Retinal pigment epithelial cell (primary cell): ENCODE measurements at places on chromosomes 6 and 20.
A peak's percentile ranks its signal among the peaks of the same experiment; 100 is the strongest.

GRCh38 chr6:6411115-6411514 lies 90.7 kb upstream of the F13A1 start:
- DNase-seq: no peak

- DNase-seq: peak; percentile 21
Measured at GRCh38 chr6:97630604-97631003, 347.6 kb upstream of the MMS22L start.

- DNase-seq: no peak
Measured at GRCh38 chr20:43046966-43047365, 142.7 kb downstream of the PTPRT start.

GRCh38 chr20:48583171-48583570 lies 244.6 kb downstream of the PREX1 start:
- no peak for DNase-seq

GRCh38 chr6:22411376-22412105 lies 114.7 kb upstream of the PRL start:
- no peak for DNase-seq

DNA sequence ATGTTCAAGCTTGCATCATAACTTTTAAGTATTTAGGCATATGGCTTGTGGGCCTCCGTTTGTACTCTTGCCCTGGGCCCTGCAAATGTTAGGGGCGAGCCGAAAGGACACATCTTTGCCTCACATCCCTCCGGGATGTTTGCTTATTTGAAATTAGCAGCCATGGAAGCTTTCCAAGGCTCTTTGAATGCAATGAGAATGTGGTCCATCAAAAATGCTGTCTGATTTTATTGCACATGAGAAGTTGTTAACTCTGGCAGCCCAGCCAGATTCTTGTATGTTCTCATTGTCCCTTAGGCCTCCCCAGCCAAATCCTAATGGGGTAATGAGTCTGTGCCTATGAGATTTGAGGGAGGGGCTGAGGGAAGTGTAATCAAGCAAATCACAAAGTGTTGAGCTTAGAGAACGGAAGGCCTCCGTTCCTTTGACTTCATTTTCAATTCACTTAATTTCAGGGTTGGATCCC lies 261.2 kb upstream of the MARCKS start:
- DNase-seq: no peak

GRCh38 chr6:35833536-35833935 lies 28.4 kb downstream of the LHFPL5 start:
- no peak for DNase-seq

DNA sequence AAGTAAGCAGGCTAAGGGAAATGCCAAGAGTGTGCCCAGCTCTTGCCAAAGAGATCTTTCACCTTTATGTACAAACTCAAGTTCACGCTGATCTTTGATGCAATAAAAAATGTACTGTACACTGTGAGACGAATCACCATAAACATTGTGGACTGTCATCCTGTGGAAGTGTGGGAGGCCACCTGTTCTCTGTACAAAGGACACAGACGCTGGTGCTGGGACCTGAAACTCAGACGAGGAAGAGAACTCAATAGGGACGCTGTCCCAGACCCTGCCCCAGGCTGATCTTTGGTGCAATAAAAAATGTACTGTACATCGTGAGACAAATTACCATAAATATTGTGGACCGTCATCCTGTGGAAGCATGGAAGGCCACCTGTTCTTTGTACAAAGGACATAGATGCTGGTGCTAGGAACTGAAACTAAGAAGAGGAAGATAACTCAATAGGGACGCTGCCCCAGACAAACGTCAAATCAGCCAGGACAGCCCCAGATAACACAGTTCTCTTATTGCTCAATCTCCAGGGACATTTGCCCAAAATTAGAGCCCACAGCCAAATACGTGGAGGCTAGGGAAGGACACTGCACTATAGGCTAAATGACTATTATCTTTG lies 312.7 kb upstream of the SGK1 start:
- DNase-seq: no peak

DNA sequence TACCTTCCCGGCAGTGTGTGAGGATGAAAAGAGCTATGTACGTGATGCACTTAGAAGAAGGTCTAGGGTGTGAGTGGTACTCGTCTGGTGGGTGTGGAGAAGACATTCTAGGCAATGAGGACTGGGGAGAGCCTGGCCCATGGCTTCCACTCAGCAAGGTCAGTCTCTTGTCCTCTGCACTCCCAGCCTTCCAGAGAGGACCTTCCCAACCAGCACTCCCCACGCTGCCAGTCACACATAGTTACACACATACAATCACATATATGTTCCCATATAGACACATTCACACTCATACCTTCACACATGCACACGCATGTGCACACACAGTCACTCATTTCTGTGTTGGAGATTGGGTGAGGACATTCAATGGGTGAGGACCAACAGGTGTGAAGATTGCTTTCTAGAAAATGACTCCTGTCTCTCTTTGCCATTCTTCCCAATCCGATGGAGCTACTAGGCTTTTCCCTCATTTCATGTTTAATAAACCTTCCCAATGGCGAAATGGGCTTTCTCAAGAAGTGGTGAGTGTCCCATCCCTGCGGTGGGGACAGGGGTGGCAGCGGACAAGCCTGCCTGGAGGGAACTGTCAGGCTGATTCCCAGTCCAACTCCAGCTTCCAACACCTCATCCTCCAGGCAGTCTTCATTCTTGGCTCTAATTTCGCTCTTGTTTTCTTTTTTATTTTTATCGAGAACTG lies 30.4 kb downstream of the SRSF3 start:
- DNase-seq: no peak

- DNase-seq: no peak
Measured at GRCh38 chr20:46681032-46681854, 8.0 kb downstream of the TP53RK start.

- DNase-seq: no peak
Measured at GRCh38 chr6:166683477-166683876, 56.4 kb upstream of the RPS6KA2 start.

DNA sequence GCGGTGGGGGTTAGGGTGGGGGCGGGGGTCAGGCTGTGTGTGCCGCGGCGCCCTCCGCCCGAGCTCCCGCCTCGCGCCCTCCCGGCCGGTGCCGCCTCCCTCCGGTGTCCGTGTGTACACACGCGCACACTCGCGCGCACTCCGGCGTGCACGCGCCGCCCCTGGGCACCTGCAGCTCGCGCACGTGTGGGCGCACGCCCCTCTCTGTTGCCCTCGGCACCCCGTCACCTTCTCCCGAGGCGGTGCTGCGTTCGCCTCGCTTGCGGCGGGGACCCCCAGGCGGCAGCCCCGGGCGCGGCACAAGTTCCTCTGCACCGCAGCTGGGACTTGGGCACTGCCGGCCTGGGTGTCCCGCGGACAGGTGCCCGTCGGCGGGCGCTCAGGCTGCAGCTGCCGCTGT lies 525 bp downstream of the MACROD2 start:
- no peak for DNase-seq

DNA sequence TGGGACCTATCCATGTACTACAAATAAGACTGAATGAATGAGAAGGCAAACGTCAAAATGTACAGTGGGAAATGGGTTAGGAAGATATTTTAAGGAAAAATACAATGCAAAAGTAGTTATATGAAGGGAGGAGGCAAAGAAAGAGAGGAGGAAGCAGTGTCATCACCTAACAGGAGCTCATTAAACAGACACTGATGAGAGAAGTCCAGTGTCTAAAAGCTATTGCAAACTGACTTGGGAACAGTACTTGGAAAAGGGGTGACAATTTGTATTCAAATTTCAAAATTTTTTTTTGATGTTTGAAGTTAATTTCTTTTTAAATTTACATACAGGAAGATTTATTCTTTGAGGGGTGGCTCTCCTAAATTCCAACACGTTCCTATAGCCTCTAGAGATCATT lies 143.5 kb upstream of the NOX3 start:
- no peak for DNase-seq

DNA sequence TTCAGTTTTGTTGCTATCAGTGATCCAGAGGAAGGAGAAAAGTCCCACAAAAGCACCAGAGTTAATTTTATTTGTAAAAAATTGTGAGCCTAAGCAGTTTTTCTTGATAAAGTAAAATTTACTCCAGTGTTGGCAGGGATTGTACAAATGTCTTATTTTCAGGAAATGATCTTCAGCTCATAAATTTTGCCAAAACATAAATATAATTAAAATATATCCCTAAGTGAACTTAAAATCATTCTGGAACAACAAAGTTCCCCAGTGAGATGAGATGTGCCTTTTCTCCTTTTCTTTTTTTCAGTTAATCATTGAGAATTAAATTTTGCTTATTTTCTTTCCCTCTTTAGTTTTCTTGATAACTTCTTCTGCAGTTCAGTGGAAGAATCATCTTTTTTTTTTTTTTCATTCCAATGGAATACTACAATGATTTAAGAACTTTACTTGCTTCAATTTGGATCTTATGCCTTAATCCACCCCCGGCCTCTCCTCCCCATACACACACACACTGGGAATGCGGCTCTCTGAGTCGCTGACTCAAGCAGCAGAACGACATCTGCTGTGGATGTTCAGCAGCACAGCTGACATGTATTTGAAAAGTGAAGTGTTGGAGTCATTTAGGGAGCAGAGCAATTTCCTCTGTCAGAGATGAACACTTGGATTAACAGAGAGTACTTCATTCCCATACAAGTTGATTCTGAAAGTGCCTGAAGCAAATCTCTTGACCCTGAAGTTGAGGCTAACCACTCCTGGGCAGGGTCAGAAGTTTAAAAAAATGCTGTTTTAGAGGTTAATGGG lies 27.7 kb upstream of the LAMA4 start:
- no peak for DNase-seq

DNA sequence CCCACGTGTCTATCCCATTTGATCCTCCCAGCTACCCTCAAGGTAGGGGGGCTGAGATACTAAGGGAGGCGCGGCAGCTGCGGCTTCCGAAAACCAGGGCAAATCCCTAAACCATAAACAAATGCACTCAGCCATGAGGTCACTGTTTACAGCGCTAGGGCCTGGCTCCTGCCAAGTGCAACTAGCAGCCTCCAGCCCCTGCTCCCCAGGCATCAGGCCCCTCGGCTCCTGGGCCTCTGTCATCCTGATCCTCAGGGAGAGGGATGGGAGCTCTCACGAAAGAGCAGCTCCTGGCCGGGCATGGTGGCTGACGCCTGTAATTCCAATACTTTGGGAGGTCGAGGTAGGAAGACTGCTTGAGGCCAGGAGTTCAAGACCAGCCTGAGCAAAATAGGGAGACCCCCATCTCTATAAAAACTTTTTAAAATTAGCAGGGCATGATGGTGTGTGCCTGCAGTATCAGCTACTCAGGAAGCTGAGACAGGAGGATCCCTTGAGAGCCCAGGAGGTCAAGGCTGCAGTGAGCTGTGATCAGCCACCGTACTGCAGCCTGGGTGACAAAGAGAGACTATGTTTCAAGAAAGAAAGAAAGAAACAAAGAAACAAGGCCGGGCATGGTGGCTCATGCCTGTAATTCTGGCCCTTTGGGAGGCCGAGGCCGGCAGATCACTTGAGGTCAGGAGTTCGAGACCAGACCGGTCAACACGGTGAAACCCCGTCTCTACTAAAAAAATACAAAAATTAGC lies 42.5 kb upstream of the TLDC2 start:
- no peak for DNase-seq

GRCh38 chr20:9332791-9333479 lies 181.5 kb upstream of the LAMP5 start:
- DNase-seq: no peak

- no peak for DNase-seq
Measured at GRCh38 chr6:155646443-155646842, 190.8 kb upstream of the NOX3 start.

GRCh38 chr20:39268981-39269461 lies 306.9 kb downstream of the DHX35 start:
- no peak for DNase-seq
